Mesothelial cell of epicardium (in vitro differentiated cells): ENCODE measurements at places on chromosomes 5 and 9. TPM values are rescaled to one million over a fixed set of nuclear protein-coding genes. Genes with fewer than 3 reads are reported as not detected.

The GABRA1 gene
- total RNA-seq, result not detected in 3 replicates

The PTGDS gene
- 52.6 to 58.0 TPM (median 53.5 TPM) in 3 replicates for total RNA-seq

The ANKRD55 gene
- total RNA-seq, result 0.18 TPM in 1 of 3 replicates, not detected in the others

The ABLIM3 gene
- 0.24 to 0.27 TPM (median 0.25 TPM) in 3 replicates for total RNA-seq

The C9orf50 gene
- 0.23 to 0.87 TPM (median 0.69 TPM) in 3 replicates for total RNA-seq

The FAM120AOS gene
- total RNA-seq, result 39.0 to 40.0 TPM (median 39.0 TPM) in 3 replicates

The CNTNAP3B gene
- 5.2 to 5.6 TPM (median 5.6 TPM) in 3 replicates for total RNA-seq

The MCTP1 gene
- 7.9 to 10.2 TPM (median 9.1 TPM) in 3 replicates for total RNA-seq

The GRXCR2 gene
- not detected in 3 replicates for total RNA-seq

The SPATA31D4 gene
- total RNA-seq, result not detected in 3 replicates

The TMEFF1 gene
- total RNA-seq, result 19.6 to 25.5 TPM (median 24.3 TPM) in 3 replicates

The PRSS3 gene
- total RNA-seq, result not detected in 3 replicates

The PHYHD1 gene
- 22.2 to 25.4 TPM (median 24.3 TPM) in 3 replicates for total RNA-seq

The ANKRD34B gene
- total RNA-seq, result 0.09 to 0.14 TPM in 2 of 3 replicates, not detected in the other

The PCSK5 gene
- total RNA-seq, result 13.5 to 15.7 TPM (median 14.6 TPM) in 3 replicates

The ZBED3 gene
- total RNA-seq, result 25.2 to 26.9 TPM (median 25.8 TPM) in 3 replicates

The CKMT2 gene
- total RNA-seq, result 2.3 to 2.6 TPM (median 2.6 TPM) in 3 replicates

The OR1J2 gene
- total RNA-seq, result not detected in 3 replicates

The PCDHB11 gene
- total RNA-seq, result 6.1 to 6.6 TPM (median 6.4 TPM) in 3 replicates

The LRRC70 gene
- 0.89 to 1.7 TPM (median 1.1 TPM) in 3 replicates for total RNA-seq
